ENCODE measurements at places on chromosomes 13 and 19. TPM values are rescaled to one million over a fixed set of nuclear protein-coding genes. Genes with fewer than 3 reads are reported as not detected.

DNA sequence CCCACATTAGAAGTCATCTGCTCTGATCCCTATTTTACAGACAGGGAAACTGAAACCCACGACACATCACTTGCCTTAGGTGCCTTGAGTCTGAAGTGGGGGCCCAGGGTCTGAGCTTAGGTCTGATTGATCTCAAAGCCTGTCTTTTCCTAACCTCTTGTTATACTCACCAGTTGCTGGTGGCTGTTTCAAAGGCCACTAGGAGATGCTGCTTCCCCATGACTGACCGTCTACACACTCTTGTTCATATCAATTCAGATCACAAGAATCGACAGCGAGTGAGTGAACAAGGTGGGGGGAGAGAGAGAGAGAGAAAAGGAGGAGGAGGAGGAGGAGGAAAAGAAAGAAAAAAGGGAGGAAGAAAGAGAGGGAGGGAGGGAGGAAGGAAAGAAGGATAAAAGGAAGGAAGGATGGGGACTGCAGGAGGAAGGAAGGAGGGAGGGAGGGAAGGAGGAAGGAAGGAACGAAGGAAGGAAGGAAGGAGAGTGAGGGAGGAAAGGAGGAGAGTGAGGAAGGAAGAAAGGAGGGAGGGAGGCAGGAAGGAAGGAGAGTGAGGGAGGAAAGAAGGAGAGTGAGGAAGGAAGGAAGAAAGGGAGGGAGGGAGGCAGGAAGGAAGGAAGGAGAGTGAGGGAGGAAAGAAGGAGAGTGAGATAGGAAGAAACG is 3.3 kb downstream of the OR10H1 start:
- DNase-seq = peak; percentile 15

GRCh38 chr19:2043961-2044708 is 6.9 kb downstream of the MKNK2 start:
- peak; percentile 87 for DNase-seq

MCEMP1 gene
- not detected for total RNA-seq

- DNase-seq = no peak
These were observed 229.8 kb downstream of the KLF5 start for GRCh38 chr13:73288596-73288995.

DNA sequence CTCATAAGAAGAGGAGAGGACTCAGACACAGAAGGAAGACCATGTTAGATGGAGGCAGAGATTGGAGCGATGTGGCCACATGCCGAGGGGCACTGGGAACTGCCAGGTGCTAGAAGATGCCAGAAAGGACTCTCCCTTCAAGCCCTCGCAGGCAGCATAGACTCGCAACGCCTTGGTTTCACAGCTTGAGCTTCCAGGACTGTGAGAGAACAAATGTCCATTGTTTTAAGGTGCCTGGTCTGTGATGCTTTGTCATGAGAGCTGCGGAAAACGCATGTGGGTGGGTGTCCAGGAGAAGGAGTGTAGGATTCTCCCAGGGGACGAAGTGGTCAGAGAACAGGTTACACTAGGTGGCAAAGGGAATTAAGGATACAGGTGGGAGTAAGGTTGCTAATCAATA is 125.9 kb upstream of the USP29 start:
- DNase-seq = no peak

DNA sequence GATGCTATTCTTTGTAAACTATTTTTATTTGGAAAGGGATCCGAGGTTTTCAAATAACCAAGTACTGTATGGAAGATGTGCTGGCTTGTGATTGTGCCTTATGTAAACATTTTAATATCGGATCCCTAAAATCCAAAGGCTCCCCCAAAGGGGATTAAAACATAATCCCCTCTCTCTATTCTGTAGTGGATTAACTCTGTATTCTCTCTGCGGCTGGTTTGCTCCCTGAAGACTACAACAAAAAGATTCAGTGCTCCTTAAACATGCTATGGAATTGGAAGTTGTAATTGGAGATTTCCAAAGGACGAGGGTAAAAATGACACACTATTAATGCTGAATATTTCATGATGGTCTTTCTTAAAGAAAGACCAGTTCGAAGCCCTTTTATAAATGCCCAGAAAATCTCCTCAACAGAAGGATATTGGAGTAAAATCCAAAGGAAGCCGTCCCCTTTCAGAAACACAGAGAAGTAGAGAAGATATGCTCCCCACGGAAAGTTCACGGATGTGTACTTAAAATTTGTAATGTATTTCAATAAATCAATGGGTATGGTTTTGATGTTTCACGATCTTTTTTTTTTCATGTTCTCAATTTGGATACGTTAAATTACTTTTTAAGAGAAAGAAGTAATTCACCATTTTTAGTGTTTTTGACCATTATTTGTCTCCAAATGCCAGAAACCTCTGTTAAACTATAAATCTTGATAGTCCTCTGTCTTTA is 6.5 kb downstream of the MAB21L1 start:
- DNase-seq = peak; percentile 4
